ENCODE measurements at places on chromosomes 3 and 15.

DNA sequence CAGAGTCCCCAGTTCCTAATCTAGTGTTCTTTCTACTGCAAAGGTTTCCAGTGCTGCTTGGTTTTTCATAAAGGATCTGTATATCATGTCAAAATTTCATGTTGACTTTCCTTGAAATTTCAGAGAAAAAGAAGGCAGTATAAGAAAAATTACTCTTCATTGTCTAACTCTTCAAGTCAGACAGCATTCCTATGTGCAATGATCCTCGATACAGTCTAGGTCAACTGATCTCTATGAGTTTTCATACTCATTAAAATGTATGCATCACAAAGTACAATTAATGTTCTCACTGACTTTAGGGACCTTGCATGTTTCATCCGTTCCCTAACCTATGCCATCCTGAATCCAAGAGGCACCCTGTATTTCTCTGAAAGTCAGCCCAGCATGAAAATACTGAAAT lies 317.3 kb downstream of the ZBTB20 start:
- DNase-seq: no peak

- DNase-seq: no peak
Measured at GRCh38 chr3:29922992-29923746, 642.3 kb downstream of the RBMS3 start.

- no peak for DNase-seq
Measured at GRCh38 chr15:101539930-101540329, 50.4 kb upstream of the PCSK6 start.

- no peak for DNase-seq
Measured at GRCh38 chr15:66105286-66106265, 148.0 kb downstream of the MEGF11 start.

GRCh38 chr3:46281551-46281950 lies 39.3 kb downstream of the CCR3 start:
- no peak for DNase-seq

- no peak for DNase-seq
Measured at GRCh38 chr3:36891701-36892160, 53.1 kb downstream of the TRANK1 start.

DNA sequence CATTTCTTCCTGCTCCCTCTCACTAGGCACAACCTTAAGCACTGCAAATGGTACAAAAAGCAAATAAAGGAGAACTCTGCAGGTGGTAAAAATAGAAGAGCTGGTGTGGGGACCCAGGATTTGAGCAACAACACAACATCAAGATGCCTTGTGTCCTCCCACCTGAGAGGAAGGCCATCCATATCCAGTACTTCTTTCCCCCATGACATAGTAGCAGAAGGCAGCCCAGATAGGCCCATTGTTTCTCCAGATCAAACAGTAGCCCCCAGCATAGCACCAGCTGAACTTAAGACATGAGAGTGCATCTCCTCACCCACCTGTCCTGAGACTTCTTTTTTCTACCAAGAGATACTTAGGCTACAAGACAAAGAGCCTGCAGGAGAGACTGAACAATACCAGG lies 180.5 kb downstream of the GOLGA6L6 start:
- no peak for DNase-seq

GRCh38 chr3:190385731-190386688 lies 2.0 kb upstream of the CLDN16 start:
- DNase-seq: no peak

GRCh38 chr15:45168751-45169551 lies 18.8 kb downstream of the SHF start:
- no peak for DNase-seq

- no peak for DNase-seq
Measured at GRCh38 chr3:13347390-13347950, 72.7 kb downstream of the NUP210 start.

GRCh38 chr15:82538961-82539690 lies 1.1 kb downstream of the RPS17 start:
- no peak for DNase-seq

- peak; percentile 93 for DNase-seq
Measured at GRCh38 chr3:187139126-187139894, at the start of gene RPL39L. Gene RPL39L, minus strand, starts transcription at chr3:187139496. Its CDS starts 18,196 bp downstream, at chr3:187121300.

DNA sequence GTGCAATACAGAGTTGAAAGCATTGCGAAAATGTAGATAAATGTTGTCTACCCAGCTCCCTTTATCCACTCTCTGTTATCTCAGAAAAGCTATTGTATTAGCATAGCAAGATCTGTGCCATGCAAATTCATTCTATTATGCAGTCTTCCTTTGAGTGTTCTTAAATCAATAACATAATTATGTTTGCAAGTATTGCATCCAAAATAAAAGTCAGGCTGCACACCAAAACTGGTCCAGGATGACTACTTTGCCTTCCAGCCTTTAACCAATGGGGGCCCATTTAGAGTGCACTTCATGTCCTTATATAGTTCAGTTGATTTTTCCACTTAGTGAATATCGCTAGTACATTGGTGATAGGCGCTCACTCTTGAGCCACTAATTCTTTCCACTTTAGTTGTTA lies 107.4 kb upstream of the MLF1 start:
- DNase-seq: no peak

All from CD4-positive, alpha-beta T cell treated with Interleukin-6 at 100 ng/mL for 8 hours (primary cell).